Stimulated activated CD4-positive, alpha-beta T cell treated with anti-CD3 and anti-CD28 coated beads, Interleukin-12 subunit alpha, Interleukin-12 subunit beta, amount 100 ng/mL, for 24 hours (primary cell): ENCODE measurements at places on chromosomes 13 and 19.

DNA sequence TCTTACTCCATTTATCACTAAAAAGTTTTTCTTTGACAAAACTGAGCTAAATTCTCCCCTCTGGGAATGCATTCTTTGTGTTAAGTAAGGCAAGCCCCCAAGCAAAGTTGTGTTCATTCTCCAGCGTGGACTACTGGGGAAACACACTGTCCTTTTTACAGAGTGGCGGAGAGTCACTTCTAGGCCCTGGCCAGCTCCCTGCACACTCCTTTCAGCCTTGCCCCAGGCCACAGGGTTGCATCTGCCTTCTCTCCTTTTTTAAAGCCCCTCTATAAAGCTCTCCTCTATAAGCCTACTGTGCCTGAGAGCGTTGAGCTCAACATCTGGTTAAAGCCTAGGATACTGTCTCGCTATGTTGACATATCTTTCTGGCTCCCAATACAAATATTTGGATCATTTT lies 803.4 kb downstream of the PCDH17 start:
- DNase-seq = no peak

DNA sequence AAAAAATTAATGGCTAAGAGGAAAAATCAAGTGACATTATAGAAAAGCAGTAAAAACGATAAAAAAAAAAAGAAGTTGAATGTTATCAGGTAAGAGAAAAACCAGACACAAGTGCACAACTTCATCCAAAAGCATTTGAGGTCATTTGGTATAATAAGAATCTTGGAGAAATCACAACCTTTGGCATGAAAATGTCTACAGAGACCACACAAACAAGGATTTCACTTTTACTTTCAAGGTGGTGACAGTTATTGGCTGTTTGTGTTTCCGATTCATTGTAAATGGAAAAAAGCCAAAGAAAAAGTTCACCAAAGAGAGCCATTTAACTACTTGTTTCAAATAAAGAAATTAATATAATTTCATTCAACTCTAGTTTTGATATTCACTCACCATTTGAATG lies 1193.5 kb downstream of the PCDH9 start:
- DNase-seq = no peak

DNA sequence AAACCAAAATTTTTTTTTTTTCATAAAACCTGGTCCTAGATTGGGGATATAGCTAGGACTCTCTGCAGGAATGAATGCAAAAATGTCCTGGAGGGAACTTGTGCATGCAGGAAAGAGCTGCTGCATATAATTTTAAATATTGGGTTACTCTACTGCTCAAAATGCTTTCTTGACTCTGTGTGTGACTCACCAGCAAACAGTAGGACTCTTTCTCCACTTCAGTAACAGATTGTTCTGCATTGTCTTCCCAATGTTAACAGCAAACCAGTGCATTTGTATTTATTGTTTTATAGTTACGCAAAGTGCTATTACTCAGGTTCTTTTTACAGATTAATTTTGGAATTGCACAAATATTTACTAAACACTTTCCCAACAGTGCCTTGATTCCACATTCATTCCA lies 163.7 kb upstream of the KL start:
- DNase-seq = no peak

DNA sequence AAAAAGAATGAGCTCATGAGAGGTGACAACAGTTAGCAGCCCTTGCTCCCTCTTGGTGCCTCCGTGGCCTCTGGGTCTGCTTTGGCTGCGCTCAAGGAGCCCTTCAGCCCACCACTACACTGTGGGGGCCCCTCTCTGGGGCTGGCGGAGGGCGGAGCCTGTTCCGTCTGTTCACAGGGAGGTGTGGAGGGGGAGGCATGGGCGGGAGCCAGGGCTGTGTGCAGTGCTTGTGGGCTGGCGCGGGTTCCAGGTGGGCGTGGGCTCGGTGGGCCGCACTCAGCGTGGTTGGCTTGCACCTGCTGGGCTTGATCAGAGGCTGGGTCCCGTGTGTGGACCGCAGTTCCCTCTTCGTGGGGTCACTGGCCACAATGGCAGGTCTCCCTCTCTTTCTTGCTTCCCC lies 953.4 kb upstream of the PRR20A start:
- no peak for DNase-seq

DNA sequence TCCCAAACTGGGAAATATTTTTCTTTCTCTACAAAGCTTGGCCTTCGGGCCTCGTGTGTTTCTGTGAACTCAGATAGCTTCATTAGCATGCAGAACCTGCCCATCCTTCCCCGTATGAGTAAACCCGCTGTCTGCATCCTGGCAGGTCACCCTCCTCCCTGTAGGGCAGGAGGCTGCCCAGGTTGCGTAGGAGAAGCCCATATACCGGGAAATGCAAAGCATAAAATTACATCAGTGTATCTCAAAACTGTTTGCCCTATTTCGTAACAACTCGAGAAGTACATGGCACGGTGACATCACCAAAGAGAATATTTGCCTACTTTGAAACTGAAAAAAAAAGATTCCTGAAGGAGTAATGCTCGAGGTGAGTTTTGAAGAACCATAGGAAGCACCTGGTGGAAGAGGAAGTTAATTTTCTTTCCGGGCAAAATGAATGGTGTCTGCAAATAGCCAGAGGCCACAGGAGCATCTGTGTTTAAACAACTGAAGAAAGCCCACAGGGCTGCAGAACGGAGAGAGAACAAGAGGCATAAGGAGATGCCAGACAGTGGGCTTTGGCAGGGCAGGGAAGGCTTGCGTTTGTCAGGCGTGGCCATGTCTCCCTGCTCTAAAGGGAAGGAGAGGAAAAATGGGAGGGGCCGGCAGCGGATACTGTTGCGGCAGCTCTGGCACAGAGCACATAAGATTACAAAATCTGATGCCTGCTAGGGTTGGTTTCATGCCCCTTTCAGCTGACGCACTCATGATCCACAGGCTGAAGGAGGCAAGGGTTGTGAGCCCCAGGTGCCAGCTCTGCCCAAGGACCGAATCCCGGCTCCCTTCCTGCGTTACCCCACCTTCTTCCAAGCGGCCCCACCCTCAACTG lies 81.4 kb downstream of the IRS2 start:
- DNase-seq = no peak

- DNase-seq = no peak
Measured at GRCh38 chr19:10006335-10006708, 4.0 kb downstream of the COL5A3 start.

DNA sequence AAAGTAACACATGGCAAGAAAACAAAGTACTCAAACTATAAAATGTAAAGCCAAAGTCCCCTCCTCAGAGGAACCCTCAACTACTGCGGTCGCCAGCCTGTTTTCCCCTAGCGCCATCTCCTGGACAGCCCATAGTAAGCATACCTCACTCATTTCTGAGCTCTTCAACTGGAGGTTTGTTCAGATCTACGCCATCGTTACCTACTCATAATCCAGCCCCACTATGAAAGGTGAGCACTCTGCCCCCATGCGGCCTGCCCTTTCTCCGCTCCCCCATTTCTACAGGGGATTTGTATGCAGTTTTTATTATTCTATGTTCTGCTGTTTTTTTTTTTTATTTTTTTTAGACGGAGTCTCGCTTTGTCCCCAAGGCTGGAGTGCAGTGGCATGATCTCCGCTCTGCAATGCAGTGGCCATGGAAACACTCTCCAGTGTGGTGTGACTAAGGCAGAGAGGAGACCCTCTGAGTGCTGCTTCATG lies 26.2 kb downstream of the OPA3 start:
- peak; percentile 49 for DNase-seq

DNA sequence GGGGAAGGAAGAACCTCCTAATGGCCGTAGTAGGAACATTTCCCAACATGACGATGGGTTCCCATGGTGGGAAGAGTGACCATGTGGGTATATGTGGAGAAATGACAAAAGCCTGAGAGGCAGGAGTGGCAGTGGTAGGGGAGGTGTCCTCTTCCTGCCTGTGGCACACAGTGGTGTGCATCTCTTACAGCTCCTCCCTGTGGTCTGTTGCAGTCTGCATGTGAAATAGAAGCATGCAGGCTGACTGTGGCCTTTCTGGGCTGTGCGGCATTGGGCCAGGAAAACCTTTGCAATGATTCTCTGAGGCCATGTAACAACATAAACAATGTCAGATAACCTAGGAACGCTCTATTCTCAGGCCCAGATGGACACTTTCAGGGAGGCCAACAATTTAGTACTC lies 84.0 kb downstream of the LACC1 start:
- DNase-seq = no peak

DNA sequence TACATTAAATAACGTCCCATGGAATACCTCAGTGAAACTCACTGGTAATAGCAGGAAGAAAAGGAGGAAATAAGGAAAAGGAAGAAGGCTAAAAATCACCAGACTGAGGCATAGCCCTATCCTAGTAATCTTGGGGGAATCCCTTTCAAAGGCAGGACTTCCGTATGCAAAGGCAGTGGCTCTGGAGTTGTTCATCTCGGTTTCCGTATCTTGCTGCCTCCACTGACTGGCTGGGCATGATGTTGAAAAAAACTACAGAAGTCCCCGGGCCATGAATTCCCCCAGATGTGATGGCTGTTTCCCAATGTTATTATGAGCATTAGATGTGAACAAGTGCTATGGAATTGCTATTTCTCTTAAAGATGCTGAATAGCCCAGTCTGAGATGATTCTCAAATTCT lies 5.5 kb downstream of the FPR2 start:
- DNase-seq = no peak

- peak; percentile 47 for DNase-seq
Measured at GRCh38 chr13:27359199-27359821, 65.1 kb upstream of the GTF3A start.

DNA sequence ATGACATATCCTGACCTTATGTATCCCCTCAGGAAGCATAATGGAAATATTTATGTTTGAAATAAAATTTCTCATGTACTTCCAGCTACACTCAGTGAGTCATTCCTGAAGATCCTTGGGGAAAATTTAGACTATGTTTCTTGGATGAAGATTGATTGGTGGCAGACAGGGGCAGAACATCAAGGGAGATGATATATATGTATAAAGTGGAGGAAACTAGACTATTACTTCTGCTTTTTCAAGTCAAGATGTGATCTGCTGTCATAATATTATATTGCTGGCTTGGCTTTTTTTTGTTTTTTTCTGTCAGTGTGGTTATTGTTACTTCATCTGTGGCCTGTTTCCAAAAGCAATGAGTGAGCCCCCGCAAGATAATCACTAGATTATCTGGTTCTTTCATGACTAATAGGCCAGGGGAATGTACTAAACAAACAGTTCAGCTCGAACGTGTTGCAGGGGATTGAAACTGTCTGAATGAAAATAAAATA lies 87.2 kb upstream of the TNFSF11 start:
- DNase-seq = no peak

DNA sequence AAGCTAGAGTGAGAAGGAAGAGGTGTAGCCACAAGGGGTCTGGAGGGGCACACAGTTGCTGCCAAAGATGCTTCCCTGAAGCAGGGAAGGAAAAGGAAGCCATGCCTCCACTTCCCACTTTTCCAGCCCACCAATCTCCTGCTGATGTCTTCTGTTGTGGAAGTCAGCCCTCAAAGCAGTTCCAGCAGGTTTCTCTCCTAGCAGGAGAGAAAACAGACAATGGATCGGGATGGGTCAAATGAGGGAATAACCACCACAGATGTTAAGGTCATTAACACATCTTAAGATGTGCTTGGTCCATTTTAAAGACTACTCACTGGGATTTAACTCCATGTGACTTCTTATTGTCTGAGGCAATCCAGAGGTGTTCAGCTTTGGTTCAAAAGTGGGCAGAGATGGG lies 284.1 kb upstream of the SOX21 start:
- no peak for DNase-seq
